ENCODE measurements at places on chromosomes 7 and 10.
A peak's percentile ranks its signal among the peaks of the same experiment; 100 is the strongest.

- DNase-seq, result peak; percentile 75
These were observed 56.4 kb downstream of the BBS9 start for GRCh38 chr7:33185786-33186185.

DNA sequence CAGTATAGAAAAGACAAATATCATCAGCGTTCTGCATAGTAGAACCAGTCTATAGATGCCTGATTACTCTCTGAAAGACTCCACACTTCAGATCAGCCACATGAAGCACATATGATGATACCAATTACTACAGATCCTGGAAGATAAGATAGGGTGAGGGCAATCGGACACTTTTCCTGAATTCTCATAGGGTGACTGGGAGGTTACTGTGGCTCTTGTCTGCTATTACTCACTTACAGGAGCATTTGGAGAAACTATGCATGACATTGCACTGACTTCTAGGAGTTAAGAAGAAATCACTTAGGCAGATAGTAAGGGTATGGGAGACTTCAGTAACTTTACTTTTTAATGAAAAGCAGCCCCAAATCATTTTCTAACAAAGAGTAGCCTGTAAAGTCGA lies 1140.9 kb downstream of the XPNPEP1 start:
- no peak for DNase-seq

DNA sequence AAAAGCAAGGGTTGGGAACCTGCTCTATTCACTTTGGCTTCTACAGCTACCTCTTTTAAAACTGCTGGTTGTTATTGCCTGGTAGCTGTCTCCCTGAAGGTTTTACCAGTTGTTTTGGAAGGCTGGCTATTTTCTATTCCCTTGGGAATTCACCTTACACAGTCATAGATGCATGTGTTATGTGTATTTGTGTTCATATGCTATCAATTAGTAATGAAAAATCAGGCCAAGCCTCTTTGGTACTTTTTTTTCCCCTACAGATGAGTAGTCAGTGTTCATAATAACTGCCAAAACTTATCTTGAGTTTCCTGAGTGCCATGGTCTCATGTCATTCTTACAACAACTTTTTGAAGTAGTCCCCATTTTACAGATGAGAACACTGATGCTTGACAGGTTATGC lies 738.0 kb upstream of the GALNT17 start:
- no peak for DNase-seq

DNA sequence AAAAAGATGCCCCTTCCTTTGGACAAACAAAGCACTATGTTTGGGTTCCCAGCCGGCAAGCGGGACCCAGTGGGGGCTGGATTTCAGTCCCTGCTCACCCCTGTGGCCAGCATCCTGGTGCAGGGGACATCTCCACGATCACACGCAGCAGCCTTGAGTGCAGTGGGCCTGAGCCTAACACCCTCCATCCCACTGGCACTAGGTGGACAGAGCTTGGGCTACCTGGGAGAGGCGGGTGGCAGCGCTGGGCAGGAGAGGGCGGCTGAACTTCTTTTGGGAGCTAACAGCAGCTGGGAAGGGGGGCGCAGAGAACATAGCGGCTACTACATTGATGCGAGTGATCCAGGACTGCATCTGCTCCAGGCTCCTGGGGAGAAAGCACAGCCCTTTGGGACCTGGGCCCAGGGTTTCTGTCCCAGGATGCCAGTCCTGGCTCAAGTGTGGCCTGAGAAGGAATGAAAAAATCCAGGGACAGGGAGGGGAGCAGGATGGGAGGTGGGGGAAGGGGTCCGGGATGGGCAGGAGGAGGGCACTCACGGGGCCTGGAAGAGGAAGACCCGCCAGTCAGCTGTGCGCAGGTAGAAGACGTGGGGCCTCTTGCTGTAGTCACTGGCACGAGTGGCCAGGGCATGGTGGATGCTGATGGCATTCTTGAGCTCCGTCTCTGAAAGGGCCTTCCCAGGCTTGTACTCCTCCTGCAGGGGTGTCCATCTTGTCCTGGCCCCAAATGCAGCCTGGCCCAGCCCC lies 9.0 kb downstream of the NFKB2 start:
- DNase-seq, result no peak

GRCh38 chr10:13608246-13608853 lies 21.6 kb downstream of the PRPF18 start:
- no peak for DNase-seq

- no peak for DNase-seq
These were observed 65.4 kb downstream of the CDK14 start for GRCh38 chr7:90661290-90662151.

GRCh38 chr7:48426966-48427555 lies 255.8 kb downstream of the ABCA13 start:
- no peak for DNase-seq

DNA sequence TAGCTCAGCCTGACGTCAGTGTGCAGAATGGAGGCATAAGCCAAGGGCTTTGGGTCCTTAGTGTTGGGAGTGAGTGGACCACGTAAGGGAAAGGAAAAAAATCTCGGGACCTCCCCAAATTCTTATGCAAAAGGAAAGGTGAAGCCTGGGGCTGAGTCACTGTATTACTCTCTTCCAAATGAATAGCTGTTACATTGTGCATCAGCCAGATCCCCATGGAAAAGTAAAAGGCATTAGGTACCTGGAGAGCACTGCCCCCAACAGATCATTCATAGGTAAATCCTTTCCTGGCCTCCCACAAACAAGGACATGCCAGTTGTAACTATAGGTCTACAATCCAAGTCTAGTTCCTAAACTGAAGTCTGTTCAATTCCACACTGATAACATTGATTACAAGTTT lies 170.5 kb downstream of the C1GALT1 start:
- no peak for DNase-seq

DNA sequence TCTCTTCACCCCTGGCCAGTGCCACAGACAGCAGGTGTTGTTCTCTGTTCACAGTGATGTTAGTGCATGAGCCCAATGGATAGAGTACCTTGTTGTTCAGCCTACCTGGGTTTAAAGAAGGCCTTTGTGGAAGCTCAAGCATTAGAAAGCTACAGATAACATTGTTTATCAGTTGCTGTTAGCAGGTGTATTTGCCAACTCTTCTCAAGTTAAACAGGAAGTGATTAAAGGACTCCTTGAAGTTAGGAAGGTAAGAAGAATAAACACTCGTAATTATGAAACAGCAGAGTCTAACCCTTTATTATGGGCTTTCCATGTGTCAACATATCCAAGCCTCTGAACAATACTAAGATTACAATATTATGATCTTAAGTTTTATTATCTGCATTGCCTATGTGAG lies 25.9 kb downstream of the RGR start:
- DNase-seq, result no peak

GRCh38 chr10:43226441-43226840 lies 40.4 kb downstream of the RASGEF1A start:
- DNase-seq, result no peak

GRCh38 chr7:74104702-74105101 lies 21.1 kb downstream of the LIMK1 start:
- no peak for DNase-seq

- peak; percentile 68 for DNase-seq
These were observed 226.4 kb upstream of the KLF14 start for GRCh38 chr7:130960208-130960988.

DNA sequence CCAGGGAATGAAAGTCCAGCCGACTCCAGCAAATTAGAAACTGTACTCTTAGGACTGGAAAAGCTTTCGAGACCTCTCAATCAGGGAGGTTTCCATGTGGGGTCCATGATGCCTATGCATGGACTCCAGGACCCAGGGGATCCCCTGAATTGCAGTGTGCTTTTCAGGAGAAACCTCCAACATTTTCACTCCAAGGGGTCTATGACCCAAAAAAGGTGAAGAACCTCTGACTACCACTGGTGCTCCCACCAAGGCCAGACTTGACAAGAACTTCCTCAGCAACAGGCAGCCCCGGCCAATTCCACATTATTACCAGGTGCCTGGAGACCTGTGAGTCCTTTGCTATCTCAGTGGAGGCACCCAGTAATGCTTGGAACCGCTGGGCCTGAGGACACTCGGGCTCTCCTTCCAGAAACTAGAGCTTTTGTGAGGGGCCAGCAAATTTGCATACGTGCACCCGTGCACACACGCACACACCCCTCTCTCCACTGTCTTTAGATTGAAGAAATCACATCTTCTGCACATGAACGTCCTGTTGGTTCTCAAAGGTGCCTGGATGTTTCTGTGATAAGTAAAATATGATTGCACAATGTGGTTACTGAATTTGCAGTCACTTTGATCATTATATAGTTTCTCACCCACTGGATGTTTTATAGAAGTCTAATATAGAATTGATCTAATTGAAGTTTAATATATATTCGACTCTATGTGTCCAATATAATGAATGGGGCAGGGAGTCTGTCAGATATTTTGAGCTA lies 54.7 kb downstream of the SYPL1 start:
- no peak for DNase-seq

- DNase-seq, result no peak
These were observed 32.0 kb downstream of the SFMBT2 start for GRCh38 chr10:7378602-7379403.

DNA sequence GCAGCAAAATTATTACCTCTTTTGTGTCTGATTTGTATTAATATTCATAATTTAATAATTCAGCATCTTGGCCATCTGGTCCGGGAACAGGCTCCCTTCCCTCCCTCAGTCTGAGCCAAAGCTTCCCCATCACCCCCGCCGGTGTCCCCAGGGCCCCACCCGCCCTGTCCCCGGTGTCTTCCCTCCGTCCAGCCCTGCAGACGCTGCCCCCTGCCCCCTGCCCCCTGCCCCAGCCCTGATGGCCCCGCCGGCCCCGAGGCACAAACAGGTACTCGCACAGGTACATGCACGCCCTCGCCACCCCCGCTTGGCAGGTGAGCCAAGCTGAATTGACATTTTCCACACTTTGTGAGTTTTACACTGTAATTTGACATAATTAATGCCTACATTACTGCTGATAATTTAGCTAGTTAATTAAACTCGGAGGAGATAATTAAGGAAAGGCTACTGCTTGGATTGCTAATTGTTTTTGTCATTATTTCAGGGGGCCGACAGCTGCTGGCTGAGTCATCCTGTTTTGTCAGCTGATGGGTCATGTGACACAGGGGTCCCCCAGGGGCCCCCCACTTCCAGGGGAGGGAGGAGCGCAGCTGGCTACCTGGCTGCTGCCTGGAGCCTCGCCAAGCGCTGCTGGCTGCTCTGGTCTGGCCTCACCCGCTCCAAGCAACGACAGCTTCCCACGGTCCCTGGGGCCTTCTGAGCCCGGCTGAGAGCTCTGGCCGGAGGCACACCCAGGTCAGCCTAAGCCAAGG lies 36.6 kb downstream of the MICALL2 start:
- DNase-seq, result no peak

- DNase-seq, result no peak
These were observed 361.4 kb downstream of the KIF20B start for GRCh38 chr10:90062786-90063185.

GRCh38 chr10:17088118-17088806 lies 41.3 kb downstream of the CUBN start:
- no peak for DNase-seq

DNA sequence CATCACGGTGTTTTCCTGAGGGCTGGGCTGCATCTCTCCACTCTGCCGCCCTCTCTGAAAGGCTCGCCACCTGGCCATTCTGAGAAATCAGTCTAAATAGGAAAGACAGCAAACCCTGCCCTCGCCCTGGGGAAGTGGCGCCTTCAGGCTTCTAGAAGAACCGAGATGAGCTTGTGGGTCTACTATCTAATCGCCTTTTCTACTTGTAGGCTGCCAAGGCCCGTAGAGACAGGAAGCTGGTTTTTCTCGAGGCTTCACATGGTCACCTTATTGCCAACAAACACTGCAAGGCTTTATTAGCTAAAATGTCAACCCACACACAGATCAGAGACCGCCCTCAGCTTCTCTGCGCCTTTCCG lies 21.4 kb downstream of the LAT2 start:
- DNase-seq, result no peak

DNA sequence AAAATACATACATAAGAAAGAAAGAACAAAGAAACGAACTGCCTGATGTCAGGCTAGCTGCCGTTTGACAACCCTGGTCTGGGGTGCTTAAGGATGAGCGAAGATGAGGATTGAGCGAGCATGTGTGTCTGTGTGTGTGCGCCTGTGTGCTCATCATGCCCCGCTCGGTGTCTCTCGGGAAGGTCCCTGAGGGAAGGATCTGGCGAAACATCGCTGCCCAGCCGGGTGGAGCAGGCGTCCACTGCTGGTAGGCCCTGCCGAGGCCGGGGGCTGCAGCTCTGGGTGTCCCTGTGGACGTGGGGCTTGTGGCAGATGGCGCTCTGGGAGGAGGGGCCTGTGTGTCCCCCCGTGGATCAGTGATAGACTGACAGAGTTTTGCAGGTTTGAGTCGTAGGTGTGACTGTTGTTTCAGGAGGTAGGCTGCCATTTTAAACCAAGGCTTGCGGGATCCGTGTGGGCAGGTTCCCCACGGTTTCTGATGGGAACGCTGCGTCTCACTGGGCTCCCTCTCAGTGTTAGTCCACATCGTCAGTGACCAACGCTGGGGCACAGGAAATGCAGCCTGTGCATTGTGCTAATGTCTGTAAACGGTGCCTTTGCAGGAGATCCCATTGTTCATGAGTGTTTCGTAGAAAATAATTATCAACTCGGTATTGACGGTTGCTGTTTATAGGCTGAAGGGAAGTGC lies 5.9 kb upstream of the SUN1 start:
- no peak for DNase-seq

DNA sequence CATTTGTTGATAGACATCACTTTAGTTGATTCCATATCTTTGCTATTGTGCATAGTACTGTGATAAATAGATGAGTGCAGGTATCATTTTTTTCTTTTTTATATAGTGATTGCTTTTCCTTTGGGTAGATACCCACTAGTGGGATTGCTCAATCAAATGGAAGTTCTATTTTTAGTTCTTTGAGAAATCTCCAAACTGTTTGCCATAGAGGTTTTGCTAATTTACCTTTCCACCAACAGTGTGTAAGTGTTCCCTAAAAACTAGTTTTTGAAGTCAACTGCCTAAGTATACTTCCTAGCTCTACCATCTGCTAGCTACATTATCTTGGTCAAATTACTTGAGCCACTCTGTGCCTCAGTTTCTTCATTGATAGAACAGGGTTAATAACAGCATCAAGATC lies 31.5 kb upstream of the RSBN1L start:
- no peak for DNase-seq

GRCh38 chr7:143389316-143390103 lies 8.4 kb downstream of the ZYX start:
- no peak for DNase-seq

DNA sequence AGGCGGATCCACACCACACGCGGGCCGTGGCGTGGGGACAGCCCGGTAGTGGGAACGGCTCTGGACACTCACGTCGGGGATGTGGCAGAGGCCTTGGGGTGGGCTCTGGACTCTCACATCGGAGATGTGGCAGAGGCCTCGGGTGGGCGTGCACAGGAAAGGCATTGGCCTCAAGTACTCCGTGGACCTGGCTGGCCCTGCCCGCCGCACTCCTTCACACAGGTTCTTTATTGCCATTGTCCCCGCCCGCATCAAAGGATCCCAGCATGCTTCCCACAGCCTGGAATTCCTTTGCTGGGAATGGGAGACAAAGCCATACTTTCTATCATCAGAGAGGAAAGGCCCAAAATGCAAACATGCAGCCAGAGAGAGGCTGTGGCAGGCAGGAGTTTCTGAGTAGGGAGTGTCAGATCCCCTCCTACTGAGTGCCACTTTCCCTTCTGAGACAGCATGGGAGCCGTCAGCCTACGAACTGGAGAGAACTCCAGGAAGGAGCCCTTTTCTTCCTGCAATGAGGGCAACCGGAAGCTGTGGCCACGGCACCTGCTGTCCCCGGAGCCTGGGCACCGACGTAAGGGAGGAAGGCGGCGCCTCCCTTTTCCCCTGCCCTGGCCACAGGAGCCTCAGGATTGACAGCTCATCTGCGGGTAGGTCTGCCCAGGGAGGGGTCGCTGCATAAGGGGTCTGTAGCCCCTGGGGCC lies 51.5 kb downstream of the RBM17 start:
- DNase-seq, result no peak

- no peak for DNase-seq
These were observed 4.1 kb downstream of the GET4 start for GRCh38 chr7:880450-880849.

- no peak for DNase-seq
These were observed 10.8 kb upstream of the SFRP5 start for GRCh38 chr10:97782455-97783228.

Data from SK-N-MC (cell line).